ENCODE measurements at places on chromosomes 1 and 21. TPM values are rescaled to one million over a fixed set of nuclear protein-coding genes. Genes with fewer than 3 reads are reported as not detected.

DNA sequence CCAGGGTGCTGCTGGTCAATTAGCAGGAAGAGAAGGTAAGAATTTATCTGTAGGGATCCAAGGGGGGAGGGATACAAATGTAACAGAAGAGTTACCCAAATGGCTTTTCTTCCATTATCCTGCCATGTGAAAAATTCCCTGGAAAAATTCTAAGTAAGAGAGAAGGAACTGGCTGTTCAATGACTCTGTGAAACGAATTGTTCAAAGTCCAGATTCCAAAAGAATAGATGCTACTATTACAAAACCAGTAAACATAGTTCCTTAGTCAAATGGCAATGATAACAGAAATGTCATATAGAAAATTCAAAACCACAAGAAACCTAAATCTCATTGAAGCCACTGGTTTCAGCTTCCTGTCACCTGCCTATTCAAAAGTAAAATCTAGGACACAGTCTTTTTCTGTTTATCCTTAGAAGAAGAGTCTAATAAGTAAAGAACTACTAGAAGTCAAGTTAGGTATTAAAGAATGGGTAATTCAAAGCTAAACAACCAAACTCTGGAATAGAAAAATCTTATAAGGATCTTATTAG lies 102.6 kb downstream of the ZNF644 start:
- DNase-seq: no peak

The NEK2 gene
- total RNA-seq: 0.25 TPM

DNA sequence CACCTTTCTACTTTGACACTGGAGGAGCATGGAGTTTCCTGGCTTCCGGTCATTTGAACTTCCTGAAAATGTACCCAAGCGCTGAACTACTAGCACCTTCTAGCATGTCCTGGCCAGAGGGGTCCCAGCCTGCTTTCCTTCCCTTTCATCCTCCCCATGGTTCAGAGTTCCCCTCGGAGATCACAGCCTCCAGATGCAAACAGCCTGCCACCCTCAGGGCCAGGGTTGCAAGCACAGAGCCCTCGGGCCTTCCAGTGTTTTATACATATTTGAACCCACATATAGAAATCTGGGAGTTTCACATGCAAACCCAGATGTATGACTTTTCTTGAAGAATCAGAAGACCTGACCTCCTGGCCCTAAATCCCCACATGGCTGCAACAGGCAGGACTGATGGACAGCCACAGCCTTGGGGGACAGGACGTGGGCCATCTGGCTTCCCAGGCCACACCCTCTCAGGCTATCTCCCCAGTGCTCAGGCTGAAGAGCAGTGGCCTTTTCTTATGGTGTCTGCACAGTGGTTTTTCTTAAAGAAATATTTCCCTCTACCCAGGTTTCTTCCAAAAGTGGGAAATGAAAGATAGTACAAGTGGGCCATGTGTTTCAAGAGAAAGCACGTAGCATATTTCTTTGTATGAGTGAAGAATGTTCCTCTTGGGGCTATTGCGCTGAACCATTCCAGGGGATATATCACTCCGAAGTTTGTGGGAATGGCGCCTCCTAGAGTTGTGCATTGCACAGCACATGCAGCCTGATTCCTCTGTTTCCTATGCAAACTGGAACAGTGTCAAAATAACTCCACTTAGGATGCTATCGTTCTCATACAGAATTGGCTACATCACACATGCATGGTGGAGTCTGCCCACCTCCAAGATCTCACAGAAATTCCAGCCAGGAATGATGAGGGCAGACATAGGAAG lies 232.0 kb upstream of the VAMP3 start:
- no peak for DNase-seq

The RPTN gene
- not detected for total RNA-seq

- DNase-seq: no peak
Measured at GRCh38 chr1:118113261-118113660, 71.8 kb downstream of the SPAG17 start.

DNA sequence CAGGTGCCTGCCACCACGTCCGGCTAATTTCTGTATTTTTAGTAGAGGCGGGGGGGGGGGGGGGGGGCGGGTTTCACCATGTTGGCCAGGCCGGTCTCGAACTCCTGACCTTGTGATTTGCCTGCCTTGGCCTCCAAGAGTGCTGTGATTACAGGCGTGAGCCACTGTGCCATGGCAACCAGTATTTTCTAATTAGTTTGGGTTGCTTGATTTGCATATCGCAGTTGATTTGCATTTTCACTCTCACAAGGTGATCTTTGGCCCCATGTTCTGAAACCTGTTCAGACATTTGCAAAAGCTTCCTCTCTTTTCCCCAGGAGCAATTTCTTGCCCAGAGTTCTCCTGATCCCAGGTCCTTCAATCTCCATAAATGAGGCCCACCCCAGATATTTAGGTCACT lies 1.7 kb downstream of the TOR3A start:
- DNase-seq: no peak

The HDAC1 gene
- 46.1 TPM for total RNA-seq

DNA sequence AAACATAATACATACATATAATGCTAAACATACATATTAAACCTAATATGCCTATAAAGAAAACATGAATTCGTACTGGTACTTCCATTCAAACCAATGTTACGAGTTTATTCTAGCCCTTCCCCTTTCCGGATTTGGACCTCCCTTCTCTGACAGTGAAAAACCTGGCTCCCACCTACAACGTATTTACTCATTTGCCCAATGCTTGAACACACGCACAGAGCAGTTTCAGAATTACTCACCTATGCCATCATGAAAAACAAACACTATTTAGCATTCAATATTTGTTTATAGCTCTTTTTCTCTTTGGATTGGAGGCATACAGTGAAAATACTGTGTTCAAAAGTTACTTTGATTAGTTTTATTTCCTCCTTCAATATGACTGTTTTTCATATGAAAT lies 204.4 kb downstream of the LMX1A start:
- no peak for DNase-seq

The LRRC38 gene
- 0.15 TPM for total RNA-seq

The TCHHL1 gene
- not detected for total RNA-seq

GRCh38 chr1:240765732-240766363 lies 153.9 kb upstream of the GREM2 start:
- DNase-seq: no peak

DNA sequence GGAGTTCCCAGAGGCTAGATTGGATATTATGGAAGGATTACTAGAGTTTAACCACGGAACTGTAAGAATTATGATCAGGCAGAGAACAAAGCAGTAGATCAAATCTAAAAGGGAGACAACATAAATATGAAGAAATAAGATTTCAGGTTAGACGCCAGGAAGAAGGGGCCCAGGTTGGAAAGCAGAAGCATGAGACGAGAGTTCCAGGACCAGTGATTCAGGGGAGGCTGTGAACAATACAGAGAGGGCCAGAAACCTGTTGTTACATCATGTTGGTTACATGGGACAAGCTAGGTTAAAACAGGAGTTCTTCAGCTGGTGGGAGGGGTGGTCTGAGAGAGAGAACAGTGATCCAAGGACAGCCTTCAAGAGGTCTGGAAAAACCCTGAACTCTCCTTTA lies 128.4 kb upstream of the MROH9 start:
- DNase-seq: no peak

- no peak for DNase-seq
Measured at GRCh38 chr1:245475961-245476516, 321.3 kb downstream of the KIF26B start.

The HES3 gene
- total RNA-seq: not detected

The HCRTR1 gene
- total RNA-seq: 0.67 TPM

GRCh38 chr1:234838182-234838581 lies 228.2 kb upstream of the IRF2BP2 start:
- no peak for DNase-seq

GRCh38 chr1:169894424-169895145 lies 889 bp upstream of the SCYL3 start:
- no peak for DNase-seq

The C1orf115 gene
- 22.7 TPM for total RNA-seq

- no peak for DNase-seq
Measured at GRCh38 chr1:21304488-21304887, 14.2 kb upstream of the ECE1 start.

The MYOG gene
- not detected for total RNA-seq

The SPRR2F gene
- not detected for total RNA-seq

DNA sequence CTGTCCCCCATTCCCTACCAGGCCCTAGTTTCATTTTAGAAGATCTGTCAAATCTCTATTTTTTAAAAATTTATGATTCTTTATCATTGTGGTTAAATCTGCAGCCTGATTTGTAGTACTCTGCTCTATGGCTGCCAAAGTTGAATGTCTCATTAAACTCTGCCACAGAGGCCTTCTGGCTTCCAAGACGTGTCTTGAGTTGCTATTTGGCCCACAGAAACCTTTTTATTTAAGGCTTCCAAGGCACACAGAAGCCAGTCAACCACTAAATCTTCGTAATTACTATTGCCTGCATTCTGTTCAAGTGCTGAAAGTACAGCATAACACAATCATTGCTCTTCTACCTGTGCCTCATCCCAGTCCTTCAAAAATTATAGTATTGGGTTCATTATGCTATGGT lies 971.0 kb downstream of the NCAM2 start:
- DNase-seq: no peak

The GPR157 gene
- total RNA-seq: 42.2 TPM

- no peak for DNase-seq
Measured at GRCh38 chr1:154272999-154273563, 652 bp downstream of the HAX1 start.

The GPR37L1 gene
- 0.07 TPM for total RNA-seq

The KRTAP21-1 gene
- not detected for total RNA-seq

DNA sequence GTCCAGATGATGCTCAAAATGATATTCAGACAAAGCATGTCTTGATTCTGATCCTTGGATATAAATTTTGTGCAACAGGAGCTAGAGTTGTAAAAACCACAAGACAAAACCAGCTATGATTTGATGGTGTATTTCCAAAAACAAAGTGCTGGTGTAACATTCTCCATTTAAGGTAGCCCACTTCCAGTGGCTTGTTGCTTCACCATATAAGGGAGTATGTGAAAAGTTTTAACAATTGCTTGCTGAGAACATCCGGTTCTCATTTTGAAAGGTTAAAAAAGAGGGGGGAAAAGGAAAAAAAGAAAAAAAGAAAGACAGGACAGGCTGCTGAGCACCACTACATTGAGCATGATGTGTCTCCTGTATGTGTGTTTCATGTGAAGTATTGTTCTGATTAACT lies 123.6 kb downstream of the MACF1 start:
- no peak for DNase-seq

DNA sequence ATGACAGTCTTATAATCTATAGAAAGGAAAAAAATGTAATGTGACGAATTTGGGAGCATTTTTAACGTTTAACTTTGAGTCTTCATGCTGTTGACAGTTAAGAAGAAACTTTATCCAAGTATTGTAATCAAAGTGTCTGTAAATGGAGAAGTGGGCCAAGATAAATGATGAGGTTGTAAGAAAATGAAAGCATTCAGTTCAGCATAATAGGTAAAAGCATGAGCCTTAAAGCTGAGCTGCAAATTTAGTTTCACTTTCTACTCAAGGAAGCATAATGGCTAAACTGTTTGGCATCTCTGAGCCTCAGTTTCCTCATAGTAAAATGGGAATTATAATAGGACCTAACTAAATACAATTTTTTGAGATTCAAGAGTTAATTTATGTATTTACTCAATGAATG lies 1554.8 kb downstream of the KCNT2 start:
- DNase-seq: no peak

The PBX1 gene
- 69.6 TPM for total RNA-seq

The NPPA gene
- 5.5 TPM for total RNA-seq

- no peak for DNase-seq
Measured at GRCh38 chr21:34022627-34023335, 50.6 kb upstream of the MRPS6 start.

The SHISA4 gene
- total RNA-seq: 129 TPM

The RGS7 gene
- not detected for total RNA-seq

DNA sequence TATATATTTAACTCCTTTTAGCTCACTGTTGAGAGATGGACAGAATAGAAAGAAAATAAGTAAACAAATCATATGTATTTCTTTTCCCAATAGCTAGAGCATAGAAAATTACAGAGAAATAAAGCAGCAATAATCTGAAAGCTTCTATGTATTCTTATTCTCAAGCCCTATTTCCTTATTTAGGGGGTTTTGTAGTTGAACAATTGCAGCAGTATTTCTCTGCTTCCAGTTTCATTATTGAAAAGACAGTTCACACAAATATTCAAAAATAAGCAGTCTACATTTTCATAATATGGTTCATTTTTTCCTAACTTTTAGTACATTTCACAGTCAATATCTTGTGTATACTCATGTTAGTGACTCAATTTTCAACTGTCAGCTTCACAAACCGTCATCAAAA lies 638.2 kb downstream of the MRPL39 start:
- no peak for DNase-seq

GRCh38 chr1:61389926-61390845 lies 307.8 kb downstream of the NFIA start:
- DNase-seq: no peak

Measured in left ventricle myocardium superior (tissue), 1 donor.